ENCODE measurements at places on chromosomes 3 and 15. TPM values are rescaled to one million over a fixed set of nuclear protein-coding genes. Genes with fewer than 3 reads are reported as not detected.
A peak's percentile ranks its signal among the peaks of the same experiment; 100 is the strongest.

The OR5H14 gene
- not detected for total RNA-seq

The ITGA11 gene
- not detected for total RNA-seq

The XIRP1 gene
- total RNA-seq: not detected

The TIGIT gene
- total RNA-seq: 36.1 TPM

The PPARG gene
- 0.99 TPM for total RNA-seq

The TGM4 gene
- not detected for total RNA-seq

The DNASE1L3 gene
- not detected for total RNA-seq

The TM6SF1 gene
- 0.50 TPM for total RNA-seq

The ATP13A4 gene
- 2.3 TPM for total RNA-seq

The ZIC1 gene
- not detected for total RNA-seq

The PRSS50 gene
- total RNA-seq: not detected

The GABRG3 gene
- not detected for total RNA-seq

The MME gene
- total RNA-seq: not detected

The ILDR1 gene
- total RNA-seq: not detected

DNA sequence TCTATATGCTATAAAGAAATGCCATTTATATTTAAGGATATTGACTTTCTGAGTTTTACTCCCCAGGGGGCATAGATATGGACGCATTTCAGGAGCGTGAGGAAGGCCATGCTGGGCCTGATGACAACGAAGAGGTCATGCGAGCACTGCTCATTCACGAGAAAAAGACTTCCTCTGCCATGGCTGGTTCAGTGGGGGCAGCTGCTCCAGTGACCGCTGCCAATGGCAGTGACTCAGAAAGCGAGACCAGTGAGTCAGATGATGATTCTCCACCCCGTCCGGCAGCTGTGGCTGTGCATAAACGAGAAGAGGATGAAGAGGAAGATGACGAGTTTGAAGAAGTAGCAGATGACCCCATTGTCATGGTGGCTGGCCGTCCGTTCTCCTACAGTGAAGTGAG is 38.4 kb downstream of the GTF2E1 start:
- DNase-seq: no peak

- no peak for DNase-seq
Observed at GRCh38 chr15:79756365-79756764, 140.4 kb downstream of the MTHFS start.

DNA sequence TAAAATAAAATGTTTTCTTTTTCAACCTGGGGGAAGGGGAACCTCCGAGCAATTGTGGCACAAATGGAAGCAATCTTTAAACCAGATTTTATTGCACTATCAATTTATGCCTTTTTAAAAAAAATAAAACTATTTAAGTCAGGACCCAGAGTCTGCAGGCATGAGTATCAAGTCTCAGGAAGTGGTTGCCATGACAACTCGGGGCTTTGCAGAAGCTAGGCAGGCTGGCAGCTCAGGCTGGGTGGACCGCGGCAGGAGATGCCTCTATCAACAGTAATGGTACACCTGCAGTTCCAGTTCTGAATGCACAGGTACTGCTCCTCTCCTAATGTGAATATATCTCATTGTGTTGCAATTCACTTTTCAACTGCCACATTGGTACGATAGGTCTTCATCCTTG is 447.7 kb downstream of the GABRG3 start:
- no peak for DNase-seq

- DNase-seq: no peak
Observed at GRCh38 chr3:339351-339750, 142.8 kb downstream of the CHL1 start.

DNA sequence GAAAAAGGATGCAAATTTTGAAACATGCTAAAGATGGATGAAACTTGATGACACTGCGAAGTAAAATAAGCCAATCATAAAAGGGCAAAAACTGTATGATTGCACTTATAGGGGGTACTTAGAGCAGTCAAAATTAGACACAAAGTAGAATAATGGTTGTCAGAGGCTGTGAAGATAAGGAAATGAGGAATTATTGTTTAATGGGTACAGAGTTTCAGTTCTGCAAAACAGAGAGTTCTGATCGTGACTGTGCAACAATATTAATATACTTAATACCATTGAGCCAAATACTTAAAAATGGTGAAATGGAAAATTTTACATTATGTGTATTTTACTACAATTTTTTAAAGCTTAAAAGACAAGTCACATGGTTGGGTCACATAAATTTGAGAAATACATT is 35.1 kb downstream of the UBE3A start:
- DNase-seq: no peak

GRCh38 chr15:76447728-76448441 is 111.3 kb downstream of the ISL2 start:
- DNase-seq: no peak

DNA sequence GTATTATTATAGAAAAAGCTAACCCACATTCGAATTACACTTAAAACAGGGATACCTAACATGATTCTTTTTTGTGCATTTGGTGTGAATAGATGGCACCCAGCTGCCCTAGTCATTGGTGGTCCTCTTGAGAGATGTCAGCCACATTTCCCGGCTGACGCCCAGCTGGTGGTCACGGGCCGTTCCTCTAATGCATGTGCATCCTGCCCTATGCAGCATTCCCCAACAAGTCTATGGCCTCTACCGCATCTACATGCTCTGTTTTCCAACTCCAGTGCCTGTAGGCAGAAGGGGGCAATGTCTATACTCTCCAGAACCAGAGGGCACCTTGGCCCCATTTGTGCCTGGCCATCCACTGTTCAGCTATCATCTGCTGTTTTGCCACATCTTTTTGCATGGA is 78.6 kb upstream of the PRICKLE2 start:
- no peak for DNase-seq

DNA sequence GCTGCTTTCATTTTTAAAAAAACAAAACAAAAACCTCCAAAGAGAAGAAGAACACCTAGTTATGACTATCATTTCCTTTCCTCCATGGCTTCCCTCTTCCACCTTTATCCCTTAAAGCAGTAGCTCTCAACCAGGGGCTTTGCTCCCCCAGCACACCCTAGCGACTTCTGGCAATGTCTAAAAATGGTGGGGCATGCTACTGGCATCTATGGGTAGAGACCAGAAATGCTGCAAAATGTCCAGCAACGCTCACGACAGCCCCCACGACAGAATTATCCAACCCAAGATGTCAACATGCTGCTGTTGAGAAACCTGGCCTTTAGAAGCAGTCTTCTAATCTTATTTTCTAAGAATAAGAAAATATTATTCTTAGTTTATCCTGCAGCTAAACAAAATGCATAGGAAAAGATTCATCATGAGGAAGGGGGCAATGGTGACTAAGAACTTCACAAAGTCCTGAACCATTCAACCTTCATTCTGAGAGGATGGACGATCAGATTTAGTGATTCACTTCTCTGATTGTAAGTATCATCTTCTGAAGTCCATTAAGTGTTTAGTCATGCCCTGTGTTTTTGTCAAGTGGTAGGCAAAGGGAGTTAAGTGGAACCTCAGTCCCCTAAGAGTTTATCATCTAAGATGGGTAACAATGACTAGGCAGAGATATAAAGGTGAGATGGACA is 81.7 kb downstream of the CCNL1 start:
- DNase-seq: no peak

- DNase-seq: no peak
Observed at GRCh38 chr15:63973212-63974009, 72.9 kb downstream of the DAPK2 start.

- no peak for DNase-seq
Observed at GRCh38 chr15:26260517-26261133, 397.5 kb upstream of the ATP10A start.

DNA sequence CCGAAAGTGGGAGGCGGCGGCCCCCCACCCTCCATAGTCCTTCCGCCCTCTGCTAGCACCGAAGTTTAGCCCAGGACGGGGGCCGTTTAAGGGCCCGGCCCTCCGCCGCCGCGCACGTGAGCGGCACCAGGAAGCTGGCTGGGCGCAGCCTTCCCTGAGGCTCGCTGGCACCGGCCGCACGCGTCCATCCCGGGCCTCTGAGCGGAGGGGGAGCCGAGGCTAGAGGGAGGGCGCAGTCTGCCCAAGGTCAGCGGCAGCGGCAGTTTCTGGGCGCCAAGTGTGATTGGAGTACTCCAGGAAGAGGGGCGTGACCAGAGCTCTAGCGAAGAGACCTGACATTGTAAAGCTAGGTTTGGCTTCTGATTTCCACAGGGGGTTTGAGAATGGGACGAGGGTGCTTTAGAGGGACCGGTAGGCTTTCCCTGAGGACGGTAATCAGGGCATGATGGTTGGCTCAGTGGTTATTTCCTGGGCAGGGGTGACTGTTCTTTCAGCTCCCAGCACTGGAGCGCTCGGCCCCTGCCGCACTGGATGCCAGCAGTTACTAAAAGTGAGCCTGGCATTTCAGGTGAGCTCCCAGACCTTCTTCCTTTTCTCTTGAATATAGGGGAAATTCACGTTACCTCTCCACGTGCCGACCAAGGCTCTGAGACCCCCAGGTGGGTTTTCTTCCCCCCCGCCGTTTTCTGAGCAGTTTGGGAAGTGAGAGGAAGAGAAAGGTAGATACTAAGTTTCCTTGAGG is 853 bp downstream of the TEX264 start:
- DNase-seq: peak; percentile 71

DNA sequence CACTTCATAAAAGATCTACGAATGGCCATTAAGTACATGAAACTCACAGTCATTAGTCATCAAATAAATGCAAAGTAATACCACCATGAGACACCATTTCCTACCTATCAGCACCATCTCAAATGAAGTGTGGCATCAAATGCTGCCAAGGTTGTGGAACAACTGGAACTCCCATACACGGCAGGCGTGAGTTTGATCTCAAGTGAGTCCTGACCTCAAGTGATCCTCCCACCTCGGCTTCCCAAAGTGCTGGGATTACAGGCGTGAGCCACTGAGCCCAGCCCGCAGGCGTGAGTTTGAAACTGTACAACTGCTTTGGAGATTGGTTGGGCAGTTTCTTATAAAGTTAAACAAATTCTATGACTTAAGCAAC is 28.8 kb upstream of the HDAC11 start:
- DNase-seq: no peak

GRCh38 chr3:174023421-174023820 is 625.9 kb downstream of the NLGN1 start:
- DNase-seq: no peak

DNA sequence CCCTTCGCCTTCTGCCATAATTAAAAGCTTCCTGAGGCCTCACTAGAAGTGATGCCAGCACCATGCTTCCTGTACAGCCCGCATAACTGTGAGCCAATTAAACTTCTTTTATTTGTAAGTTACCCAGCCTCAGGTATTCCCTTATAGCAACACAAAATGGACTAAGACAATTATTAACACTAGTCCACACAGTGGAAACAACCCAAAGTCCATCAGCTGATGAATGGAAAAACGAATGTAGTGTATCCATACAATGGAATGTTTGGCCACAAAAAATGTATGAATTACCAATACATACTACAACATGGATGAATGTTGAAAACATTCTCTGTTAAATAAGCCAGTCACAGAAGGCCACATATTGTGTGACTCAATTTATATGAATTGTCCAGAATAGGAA is 22.5 kb upstream of the CTXND1 start:
- no peak for DNase-seq

GRCh38 chr3:7700977-7701376 is 800.6 kb upstream of the LMCD1 start:
- DNase-seq: no peak

- peak; percentile 15 for DNase-seq
Observed at GRCh38 chr3:50147447-50147846, 7.7 kb upstream of the SEMA3F start.

- peak; percentile 77 for DNase-seq
Observed at GRCh38 chr15:77021803-77022381, 27.0 kb downstream of the PSTPIP1 start.

DNA sequence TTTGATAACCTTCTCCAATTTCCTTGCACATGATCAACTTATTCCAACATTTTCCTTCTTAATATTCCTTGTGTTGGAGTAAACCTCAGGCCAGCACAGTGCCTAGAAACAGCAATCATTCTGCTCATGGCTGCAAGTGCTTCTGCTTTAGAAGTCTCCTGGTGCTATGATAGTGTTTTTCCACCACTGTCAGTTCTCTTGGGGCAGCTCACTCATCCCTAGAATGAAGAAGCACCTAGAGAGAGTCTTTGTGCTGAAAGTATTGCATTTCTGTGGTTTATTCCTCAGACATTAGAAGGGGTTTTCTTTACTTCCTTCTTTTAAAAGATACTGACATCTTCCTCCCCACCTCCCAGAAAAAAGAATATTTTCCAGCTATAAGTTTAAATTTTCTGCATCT is 183.5 kb downstream of the RYR3 start:
- DNase-seq: no peak

DNA sequence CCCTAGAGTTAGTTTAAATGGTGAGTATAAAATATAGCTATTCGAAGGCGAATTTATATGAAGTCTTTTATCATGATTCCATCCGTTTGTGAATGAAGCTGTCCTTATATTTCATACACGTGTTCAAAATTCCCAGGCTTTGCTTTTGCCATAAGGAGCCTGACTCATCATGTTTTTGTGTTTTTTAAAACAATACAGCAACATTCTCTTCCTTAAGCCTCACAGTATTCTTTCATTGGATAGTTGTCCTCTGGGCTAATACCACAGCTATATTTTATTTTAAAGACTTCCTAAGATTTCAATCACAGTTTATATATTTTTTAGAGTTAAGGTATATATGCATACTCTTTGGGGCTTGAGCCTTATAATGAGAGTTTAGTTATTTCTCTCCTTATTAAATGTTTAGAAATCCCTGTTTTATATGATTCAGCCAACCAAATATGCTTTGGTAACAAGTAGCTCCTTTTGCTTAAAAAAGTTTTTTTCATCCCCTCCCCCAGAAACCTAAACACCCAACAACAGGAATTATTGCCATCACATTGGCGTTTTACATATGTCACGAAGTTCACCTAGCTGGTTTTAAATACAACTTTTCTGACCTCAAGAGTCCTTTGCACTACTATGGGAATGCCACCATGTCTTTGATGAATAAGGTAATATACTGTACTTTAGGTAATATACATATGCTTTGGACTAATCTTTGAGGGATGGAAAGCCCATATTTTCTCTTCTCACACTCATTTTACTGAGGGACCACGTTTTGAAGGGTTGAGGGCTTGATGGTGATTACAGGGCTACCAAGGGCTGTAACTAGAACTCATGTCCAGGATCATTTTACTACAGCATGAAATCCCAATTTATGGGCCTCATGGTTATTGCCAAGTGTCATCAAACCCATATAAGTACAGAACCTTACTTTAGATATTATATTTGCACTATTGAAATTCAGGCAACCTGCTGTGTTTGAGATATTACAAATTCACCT is 28.5 kb downstream of the ST3GAL6 start:
- no peak for DNase-seq

- no peak for DNase-seq
Observed at GRCh38 chr15:39181940-39182339, 398.9 kb upstream of the THBS1 start.

Data from CD4-positive, alpha-beta memory T cell (primary cell).